Stimulated activated CD8-positive, alpha-beta memory T cell treated with anti-CD3 and anti-CD28 coated beads, Interleukin-7, amount 100 ng/mL, for 24 hours (primary cell): ENCODE measurements at places on chromosomes 6 and 20.

DNA sequence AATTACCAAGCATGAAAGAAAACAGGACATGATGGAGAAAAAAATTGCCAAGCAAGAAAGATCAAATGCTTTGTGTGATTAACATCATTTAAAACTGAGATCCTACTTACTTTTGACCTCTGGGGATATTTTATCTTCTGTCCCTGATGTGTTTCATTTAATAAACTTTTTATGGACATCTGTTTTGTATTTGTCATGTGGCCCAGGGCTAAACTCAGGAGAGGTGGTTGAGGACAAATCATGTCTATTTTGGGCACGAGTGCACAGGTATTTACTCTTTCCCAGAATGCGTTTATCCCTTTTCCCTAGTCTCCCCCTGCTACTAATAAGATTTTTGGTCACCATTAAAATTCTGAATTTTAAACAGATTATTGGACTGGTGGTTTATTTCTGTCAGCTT lies 128.2 kb downstream of the NCOA3 start:
- DNase-seq: no peak

GRCh38 chr20:33852626-33853506 lies 41.7 kb downstream of the CHMP4B start:
- no peak for DNase-seq

GRCh38 chr6:109966299-109966698 lies 11.8 kb upstream of the GPR6 start:
- DNase-seq: no peak

- DNase-seq: no peak
Measured at GRCh38 chr20:58625585-58625984, 25.5 kb upstream of the STX16 start.

GRCh38 chr20:43492101-43492500 lies 15.4 kb upstream of the L3MBTL1 start:
- DNase-seq: no peak

GRCh38 chr6:22892452-22892851 lies 323.1 kb downstream of the HDGFL1 start:
- no peak for DNase-seq

- DNase-seq: no peak
Measured at GRCh38 chr20:50821257-50821921, 26.5 kb downstream of the BCAS4 start.

DNA sequence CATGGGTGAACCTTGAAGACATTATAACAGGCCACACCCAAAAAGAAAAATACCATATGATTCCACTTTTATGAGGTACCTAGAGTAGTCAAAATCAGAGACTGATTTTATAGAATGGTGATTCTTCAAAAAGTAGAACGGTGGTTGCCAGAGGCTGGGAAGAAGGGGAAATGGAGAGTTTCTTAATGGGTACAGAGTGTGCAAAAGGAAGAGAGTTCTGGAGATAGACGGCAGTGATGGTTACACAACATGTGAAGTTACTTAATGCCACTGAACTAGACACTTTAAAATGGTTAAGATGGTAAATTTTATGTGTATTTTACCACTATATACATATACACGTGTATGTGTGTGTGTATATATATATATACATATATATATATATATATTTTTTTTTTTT lies 80.8 kb downstream of the PRND start:
- no peak for DNase-seq

GRCh38 chr6:162854734-162855191 lies 127.0 kb downstream of the PACRG start:
- no peak for DNase-seq

DNA sequence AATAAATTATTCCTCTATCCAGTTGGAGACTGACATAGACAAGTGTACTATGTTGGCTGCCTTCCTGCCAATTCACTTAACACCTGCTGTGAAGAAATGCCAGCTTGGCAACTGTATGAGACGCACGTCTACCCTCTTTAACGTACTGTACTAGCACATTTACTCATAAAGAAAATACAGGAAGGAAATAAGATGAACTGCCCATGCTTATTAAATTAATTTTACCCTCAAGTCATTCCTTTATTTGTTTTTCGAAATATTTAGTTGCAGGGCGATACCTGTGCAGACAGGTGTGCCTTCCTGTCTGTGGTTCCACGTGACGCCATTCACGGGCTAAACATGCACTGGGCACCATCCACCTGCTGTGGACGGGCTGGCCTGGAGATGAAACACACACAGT lies 52.0 kb downstream of the PSMG4 start:
- no peak for DNase-seq

DNA sequence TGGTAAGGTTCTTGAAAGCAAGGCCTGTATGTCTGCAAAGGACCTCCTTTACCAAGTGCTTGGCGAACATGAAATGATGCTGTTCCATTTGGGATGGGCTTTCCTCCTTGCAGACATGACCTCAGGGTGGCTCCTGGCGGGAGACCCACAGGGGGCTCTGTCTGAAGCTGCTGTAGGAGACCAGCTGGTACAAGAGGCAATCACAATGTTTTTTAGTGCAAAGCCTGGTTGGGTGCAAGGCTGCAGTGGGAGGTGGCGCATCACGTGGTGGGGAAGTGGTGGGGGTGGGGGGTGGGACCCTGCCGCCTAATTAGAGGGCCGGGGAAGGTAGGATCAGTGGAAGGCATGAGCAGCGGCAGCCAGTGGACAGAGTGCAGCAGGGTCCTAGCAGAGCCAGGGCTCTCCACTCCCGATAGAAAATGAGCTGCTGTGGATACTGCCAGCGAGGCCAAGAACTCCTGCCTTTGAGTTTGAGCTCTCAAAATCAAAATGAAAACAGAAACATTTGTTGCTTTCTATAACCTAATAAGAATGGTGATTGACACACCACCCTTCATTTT lies 9.1 kb upstream of the ARMC2 start:
- DNase-seq: no peak

GRCh38 chr6:100462706-100463629 lies 1.8 kb downstream of the SIM1 start:
- DNase-seq: no peak

- DNase-seq: no peak
Measured at GRCh38 chr6:76439811-76440210, 367.3 kb upstream of the IMPG1 start.

DNA sequence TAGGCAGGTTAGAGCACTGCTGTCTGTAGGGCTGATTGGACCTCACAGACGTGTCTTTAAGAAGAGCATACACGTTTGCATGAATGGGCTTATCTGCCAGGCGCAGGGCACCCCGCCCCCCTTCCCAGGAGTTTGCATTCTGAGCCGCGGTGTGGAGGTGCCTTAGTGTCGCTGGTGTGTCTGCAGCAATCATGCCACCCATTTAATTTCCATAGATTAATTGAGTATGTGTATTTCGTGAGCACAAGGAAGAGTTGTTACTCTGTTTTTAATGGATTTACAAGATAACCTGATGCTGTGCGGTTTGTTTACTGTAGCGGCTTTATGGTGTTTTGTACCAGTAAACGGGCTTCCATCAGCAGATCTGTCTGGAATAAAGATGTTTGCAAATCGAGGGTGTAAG lies 107.7 kb downstream of the ZDHHC14 start:
- no peak for DNase-seq

DNA sequence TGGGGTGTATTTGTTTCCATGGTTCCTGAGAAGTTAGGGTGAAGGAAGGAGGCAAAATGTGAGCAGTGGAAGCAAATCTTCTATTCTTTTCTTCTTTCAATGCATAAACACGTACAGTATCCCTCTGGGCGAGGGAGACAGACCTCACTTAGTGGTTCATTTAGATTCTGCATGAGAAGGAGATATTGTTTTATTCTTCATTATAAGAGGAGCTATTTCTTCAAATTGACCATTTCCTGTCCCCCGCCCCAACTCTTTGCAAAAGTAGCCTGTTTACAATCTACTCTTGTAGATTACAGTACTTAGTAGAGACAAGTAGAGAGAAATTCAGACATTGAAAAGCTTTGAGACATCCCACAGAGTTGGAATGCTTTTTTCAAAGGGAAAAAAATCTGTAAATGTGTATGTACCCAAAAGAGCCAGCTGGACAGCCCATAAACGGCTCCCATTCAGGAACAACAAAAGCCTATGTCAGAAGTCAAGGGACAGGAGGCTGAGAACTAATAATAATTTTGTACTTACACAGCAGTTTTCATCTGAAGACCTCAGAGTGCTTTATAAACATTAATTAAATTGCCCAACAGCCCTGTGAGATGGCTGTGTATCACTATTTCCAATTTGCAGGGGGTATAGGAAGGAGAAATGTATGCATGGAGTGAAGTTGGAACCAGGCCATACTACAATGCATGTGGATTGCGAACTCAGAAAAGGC lies 23.9 kb downstream of the CD83 start:
- no peak for DNase-seq

DNA sequence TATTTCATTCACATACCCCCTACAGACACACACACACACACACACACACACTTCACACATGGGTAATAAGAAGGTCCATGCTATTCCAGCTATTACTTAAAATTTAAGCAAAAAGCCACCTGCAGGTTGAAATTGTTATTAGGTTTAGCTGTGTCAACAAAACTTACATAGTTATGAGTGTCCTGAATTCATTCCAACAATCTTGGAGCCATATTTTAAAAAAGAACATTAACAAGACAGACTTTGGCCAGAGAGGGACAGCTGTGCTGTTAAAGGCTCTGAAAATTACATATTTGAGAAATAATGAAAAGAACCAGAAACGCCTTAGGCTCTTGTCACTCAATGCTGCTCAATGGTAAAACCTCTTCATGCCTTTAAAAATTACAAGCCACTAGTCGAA lies 455.3 kb downstream of the EPM2A start:
- no peak for DNase-seq

DNA sequence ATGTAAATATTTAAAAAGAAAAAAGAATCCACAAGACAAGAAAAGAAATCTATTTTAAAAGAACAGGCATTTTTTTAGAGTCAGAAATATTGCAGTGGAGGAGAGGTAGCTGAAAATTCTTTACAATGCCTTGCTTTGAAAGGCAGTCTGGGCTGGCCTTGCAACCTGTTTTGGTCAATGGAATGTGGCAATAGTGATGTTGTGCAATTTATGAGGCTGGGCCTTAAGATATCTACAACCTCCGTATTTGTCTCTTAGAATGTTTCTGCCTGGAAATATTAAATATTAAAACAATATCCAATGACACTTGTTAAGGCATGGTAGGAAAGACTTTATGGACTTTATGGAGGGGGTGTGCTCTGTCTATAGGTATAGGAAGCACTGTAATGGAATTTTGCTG lies 14.8 kb upstream of the SCGN start:
- DNase-seq: no peak

DNA sequence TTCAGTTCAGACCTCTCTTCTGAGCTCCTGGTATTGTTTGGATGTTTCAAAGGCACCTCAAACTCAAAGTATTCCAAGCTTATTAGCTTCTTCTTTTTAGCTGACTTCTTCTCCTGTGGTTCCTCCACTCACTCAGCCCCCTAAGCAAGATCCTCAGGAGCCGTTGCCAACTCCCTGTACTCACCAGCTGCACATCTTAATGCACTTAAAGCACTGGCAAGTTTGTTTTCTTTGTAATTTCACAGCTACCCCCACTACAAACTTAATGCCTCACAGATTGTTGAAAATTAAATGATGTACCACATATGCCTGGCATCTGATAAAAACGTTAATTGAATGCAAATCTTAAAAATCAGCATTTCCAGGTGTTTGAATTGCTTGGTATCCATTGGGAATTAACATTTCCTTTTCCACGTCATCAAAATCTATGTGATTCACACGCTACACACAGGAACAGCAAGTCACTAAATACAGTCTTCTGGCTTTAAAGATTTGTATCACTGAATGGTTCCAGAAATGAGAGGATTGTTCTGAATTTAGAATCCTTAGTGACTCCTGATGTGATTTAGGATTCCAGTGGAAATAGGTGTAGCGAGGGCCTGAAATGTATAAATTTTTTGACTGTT lies 24.5 kb downstream of the CALHM6 start:
- DNase-seq: no peak

GRCh38 chr6:43903739-43904290 lies 133.8 kb downstream of the VEGFA start:
- no peak for DNase-seq

DNA sequence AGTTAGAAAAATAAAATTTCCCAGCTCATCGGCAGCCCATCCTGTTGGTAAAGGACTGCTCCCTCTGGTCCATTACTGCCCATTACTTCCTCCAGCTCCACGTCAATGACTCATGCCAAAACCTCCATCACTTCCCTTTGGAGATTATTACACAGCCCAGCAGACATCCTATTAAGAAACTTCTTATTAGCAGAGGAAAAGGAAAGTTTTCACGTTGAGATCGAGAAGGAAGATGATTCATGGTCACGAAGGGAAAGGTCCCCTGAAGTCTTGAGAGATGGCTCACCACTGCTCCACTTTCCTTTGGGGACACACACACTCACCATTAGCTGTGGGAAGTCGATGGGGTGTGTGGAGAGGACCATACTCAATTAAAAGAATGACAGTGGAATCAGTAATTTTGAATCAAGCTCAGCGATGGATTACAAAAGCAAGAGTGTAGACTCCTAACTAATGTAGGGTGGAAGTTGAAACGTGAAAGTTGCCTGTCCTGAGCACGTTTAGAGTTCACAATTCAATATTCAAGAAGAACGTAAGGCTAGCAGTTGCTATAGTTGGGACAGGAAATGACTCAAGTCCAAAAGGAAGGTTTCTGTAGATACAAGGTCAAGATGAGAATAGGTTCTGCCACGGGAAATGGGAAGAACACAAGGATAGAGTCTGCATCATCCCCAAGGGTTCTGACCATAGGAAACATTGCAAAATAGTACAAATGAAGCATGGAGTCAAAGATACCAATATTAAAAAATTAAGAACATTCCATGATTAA lies 21.6 kb downstream of the SASH1 start:
- no peak for DNase-seq

- DNase-seq: no peak
Measured at GRCh38 chr6:41650120-41650519, 11.9 kb downstream of the MDFI start.

DNA sequence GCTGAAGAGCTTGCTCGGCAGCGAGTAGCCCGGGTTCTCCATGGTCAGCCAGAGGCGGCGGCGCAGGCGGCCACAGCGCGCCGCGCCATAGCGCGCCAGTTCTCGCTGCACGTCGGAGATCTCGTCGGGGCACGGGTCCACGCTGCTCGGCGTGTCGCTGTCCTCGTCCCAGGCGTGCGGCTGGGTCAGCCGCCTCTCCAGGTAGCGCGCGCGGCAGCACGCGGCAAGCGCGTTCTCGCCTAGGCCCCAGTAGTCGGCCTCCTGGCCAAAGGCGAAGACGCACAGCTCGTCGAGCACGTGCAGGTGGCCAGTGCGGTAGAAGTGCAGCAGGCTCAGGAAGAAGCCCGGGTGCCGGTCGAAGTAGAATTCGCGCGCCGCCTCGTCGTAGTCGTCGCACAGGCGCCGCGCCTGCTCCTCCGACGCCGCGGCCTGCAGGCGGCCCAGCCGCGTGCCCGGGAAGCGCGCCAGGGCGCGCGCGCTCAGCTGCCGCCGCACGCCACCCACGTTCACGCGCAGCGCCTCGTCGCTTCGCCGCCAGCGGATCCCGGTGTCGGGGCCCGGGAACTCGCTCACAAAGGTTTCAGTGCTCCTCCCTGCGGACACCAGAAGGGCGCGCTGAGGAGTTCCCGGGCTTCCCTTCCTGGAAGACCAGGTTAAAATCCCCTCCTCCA lies 2.7 kb downstream of the KCNS1 start:
- DNase-seq: no peak
